Activated gamma-delta T cell treated with Interleukin-2 at 50 U/mL for 16 hours (primary cell): ENCODE measurements at places on chromosomes 4 and X.
A peak's percentile ranks its signal among the peaks of the same experiment; 100 is the strongest.

GRCh38 chrX:2261831-2262667, 238.7 kb downstream of the DHRSX start:
- no peak for DNase-seq

DNA sequence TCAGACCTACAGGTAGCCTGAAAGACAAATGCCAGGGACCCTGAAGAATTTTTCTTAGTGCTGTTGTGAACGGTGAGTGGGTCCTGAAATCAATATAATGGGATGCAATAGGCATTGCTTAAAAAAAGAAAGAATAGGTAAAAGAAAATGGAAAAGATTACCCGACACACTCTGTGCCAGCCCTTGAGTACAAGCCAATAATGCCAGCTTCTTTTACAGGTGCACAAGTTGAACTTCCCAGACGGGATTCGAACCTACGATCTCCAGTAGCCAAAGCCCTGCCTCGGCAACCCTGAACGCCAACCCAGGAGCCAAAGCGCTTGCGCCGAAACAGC, 24.7 kb upstream of the GLOD5 start:
- no peak for DNase-seq

DNA sequence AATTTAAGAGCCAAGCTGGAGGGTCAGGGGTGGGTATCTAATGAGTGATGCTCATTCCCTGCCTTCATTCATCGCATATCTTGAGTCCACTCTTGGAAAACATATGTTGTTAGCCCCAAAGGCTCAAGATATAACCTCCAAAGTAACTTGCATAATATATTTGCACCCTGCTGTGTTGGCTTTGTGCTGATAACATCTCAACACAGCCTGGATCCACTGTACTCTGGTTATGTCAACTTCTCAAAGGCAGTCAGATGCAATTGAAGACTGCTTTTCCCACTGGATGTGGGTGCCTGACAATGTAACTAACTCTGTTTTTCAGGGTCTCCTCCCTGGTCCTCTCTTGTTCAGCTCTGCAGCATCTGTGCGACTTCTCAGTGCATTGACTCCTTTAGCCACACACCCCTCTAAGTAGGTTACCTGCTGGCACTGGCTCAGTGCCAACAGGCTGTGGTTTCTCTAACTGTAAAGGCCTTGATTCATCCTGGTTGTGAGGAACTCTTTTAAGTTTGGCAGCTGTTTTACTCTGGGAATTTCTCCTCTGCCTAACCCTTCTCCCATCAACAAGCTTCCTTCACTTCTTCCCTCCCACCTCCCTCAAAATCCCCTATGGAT, 28.1 kb downstream of the SLC16A2 start:
- peak; percentile 5 for DNase-seq

- DNase-seq, result no peak
These were observed 1.1 kb downstream of the OCIAD2 start for GRCh38 chr4:48905363-48906015.
